ENCODE measurements at places on chromosomes 4 and X.

- no peak for DNase-seq
Observed at GRCh38 chr4:151407466-151408379, 1.3 kb upstream of the FHIP1A start.

DNA sequence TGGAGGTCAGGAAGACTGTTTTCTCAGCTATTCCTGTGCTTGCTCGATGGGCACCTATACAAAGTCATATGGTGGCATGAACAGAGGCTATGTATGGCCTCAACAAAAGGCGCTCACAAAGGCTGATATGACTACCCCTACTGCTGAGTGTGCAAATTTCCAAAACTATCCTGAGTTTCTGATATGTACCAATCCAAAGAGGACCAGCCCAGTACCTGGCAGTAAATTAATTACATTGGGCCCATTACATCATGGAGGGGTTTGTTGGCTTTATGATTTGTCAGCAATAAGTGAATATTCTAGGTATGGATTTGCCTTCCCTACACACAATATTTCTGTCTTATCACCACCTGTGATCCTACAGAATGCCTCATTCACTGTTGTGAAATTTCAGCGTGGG lies 12.3 kb downstream of the MAGED1 start:
- no peak for DNase-seq

DNA sequence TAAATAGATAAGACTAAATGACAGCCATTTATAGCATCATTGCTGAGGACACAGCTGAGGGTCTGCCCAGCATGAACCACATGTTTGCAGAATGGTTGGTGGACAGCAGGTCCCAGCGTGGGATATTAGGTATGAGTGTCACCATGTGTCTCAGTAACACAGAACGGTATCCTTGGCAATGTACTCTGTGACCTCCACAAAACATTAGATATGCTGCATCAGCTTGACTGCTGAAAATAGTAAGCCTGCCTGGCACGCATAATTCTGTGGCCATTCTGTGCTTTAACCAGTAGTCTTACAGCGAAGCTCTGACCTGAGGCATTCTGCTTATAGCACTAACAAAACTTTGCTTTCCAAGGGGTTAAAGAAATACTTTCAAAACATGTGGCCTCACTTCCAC lies 32.0 kb downstream of the LIMCH1 start:
- no peak for DNase-seq

DNA sequence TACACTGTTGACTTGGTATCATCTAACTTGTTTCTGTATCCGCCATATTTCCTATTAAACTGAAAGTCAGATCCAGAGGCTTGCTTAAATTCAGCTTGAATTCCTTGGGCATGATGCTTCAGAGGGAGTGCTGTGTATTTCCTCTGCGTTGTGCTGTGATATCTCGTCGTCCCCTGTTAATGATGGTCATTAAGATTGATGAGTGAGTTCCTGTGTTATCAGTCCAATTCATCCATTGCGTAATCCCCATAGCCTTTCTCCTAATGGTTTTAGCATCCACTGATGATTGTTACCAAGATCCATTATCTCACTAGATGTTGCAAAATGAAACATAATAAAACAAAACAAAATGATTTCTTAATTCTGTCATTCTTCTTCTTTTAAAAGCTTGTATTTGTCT lies 31.3 kb upstream of the CHM start:
- no peak for DNase-seq

GRCh38 chr4:1469043-1469442 lies 62.8 kb upstream of the NKX1-1 start:
- DNase-seq, result no peak

- no peak for DNase-seq
Observed at GRCh38 chr4:117560329-117560728, 474.0 kb upstream of the NDST3 start.

DNA sequence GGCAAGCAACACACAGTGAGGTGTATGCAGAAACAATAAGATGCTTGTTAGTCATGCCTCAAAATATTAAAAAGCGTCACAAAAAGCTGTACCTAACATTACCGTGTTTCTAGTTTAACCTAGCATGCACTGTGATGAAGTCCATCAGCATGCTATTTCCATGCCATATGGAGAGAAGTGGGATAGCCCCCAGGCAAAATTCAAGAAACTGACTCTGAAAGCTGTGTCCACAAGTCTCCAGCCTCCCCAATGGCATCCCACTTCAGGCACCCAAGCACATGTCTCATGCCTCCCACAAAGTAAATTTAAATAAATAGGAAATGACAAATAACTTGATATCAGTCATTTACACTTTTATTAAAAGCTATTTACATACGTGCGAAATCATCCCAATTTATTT lies 10.8 kb downstream of the GABRA2 start:
- no peak for DNase-seq

- no peak for DNase-seq
Observed at GRCh38 chr4:103307453-103308247, 109.5 kb upstream of the CENPE start.

DNA sequence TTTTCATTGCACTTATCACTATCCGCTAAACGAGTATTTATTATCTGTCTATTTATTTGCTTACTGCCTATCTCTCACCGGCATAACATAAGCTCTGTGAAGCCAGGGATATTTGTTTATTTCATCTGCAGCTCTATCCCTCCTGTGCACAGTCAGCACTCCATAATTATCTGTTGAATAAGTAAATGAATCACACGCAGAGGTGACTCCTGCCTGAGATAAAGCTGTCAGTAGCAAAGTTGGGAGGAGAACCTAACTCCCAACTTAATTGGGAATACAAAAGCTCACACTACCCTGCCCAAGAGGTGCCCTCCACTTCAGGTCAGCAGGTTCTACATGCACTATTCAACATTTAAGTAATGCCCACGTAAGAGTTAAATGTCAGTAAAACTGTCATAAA lies 85.7 kb downstream of the CORIN start:
- DNase-seq, result no peak

- no peak for DNase-seq
Observed at GRCh38 chrX:19885732-19886131, 1.7 kb downstream of the SH3KBP1 start.

DNA sequence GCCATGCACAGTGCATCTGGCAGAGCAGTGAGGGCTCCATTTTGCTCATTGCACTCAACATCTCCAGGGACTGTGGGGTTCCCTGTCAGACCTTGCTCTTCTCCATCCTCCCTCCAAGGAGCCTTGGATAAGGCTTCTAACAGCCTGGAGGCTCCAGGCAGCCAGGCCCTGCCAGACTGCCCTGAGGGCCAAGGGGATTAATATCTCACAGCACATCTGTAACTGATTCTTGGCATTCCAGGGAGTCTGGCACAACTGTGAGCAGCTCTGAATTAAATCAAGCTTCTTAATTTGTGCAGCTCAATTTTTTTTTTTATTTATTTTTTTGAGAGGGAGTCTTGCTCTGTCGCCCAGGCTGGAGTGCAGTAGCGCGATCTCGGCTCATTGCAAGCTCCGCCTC lies 224.5 kb upstream of the PGRMC2 start:
- DNase-seq, result no peak

GRCh38 chr4:88341227-88342192 lies 37.1 kb upstream of the HERC6 start:
- DNase-seq, result no peak

- DNase-seq, result no peak
Observed at GRCh38 chr4:84938316-84938715, 28.2 kb downstream of the WDFY3 start.

DNA sequence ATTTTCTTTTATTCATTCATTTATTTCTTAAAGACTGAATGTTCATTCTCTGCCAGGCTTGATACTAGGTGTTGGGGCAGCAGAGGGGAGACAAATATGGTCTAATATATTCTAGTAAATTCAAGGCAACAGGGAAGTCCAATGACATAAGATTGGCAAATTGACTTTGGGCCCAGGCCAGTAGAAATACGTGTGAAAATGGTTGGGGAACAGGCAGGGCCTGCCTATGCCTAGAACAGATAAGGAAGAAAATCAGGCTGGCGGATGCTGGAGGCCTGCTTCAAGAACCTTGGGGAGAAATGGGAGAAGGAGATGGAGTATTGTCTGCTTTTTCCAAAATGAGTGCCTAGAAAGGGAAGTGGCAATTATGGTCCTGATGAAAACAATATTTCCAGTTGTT lies 108.6 kb downstream of the RTL5 start:
- DNase-seq, result no peak

GRCh38 chr4:176034936-176035335 lies 30.7 kb upstream of the WDR17 start:
- DNase-seq, result no peak

DNA sequence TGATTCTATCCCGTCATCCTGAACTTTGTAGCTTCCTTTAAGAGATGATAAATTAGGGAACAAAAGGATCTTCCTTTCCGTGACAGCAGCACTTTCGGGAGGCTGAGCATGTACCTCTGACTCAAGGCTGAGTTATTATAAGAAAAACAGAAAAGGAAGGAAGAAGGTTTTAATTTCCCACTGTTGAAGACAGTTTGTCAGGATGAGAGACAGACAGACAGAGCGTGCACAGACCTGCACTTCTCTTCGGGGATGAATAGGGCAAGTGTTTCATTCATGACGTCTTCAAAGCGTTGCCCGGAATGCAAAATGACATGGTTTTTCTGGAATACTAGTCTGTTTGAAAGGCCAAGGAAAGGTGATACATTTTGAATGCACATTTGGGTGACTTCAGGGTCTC lies 405.3 kb upstream of the FAT1 start:
- no peak for DNase-seq

- DNase-seq, result no peak
Observed at GRCh38 chr4:4560642-4561041, 18.8 kb upstream of the STX18 start.

DNA sequence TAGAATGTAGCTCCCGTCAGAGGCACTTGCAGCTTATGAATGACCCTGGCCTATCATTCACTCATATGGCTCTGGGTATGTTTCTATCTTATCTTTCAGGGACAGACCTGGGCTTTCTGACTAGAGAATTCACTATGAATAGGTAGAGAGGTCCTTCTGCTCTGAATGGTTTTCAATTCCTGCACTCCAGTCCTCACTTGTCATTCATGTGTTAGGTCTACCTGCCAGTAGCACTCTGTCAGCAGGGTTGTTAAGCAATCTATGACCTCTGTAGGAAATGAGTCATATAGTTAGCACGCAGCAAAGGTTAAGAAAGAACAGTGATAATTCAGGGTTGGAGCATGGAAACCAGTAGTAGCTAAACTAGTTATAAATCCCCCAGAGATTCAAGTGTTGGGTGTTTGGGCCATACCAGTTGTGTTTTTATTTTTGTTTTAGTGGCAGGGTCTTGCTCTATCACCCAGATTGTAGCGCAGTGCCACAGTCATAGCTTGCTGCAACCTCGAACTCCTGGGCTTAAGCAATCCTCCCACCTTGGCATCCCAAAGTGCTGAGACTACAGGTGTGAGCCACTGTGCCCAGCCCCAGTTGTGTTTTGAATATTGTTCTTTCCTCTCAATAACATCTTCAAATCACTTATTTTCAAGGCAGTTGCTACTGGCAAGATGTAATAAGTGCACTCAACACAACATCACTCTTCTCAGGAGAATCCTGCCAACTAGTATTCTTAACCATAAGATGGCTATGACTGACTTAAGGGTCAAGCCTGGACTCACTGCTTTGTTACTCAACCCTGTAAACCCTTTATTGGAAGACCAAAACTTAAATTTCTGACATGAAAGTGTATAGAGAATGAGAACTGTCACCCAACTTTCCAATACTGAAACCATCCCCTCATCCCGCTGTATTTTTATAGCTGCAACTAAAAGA lies 25.1 kb downstream of the ARL13A start:
- no peak for DNase-seq

DNA sequence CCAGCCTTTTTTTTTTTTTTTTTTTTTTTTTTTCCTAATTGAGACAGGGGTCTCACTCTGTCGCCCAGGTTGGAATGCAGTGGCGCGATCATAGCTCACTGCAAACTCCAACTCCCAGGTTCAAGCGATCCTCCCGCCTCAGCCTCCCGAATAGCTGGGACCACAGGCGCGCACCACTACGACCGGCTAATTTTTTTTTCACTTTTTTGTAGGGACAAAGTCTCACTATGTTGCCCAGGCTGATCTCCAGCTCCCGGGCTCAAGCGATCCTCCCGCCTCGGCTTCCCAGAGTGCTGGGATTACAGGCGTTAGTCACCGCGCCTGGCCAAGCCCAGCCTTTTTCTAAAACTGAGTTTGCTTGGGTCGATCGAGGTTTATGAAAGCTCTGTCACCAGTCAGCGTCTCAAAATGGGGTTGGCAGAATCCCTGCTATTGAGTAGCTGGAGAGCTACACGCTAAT lies 1.3 kb upstream of the OTUD5 start:
- DNase-seq, result no peak

GRCh38 chr4:106305435-106306055 lies 10.5 kb downstream of the TBCK start:
- no peak for DNase-seq

GRCh38 chr4:166044871-166045270 lies 171.8 kb downstream of the TLL1 start:
- DNase-seq, result no peak

GRCh38 chrX:127568691-127569090 lies 483.5 kb downstream of the ACTRT1 start:
- DNase-seq, result no peak

GRCh38 chr4:59966758-59967157 lies 1233.4 kb upstream of the ADGRL3 start:
- DNase-seq, result no peak

DNA sequence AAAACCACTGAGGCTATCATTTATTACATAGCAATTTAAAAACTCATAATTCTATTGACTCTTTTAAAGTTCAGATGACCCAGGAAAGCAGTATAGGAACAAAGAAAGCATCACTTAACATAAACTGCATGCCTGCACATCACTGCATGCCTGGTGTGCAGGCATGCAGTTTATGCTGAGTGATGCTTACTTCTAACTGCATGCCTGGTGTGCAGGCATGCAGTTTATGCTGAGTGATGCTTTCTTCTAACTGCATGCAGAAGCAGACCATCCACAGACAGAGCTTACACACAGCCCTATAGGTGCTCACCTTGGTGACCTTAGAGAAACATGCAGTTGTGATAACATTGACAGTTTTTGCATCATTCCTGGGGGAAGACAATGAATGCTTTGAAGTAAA lies 17.0 kb downstream of the SDAD1 start:
- DNase-seq, result no peak

DNA sequence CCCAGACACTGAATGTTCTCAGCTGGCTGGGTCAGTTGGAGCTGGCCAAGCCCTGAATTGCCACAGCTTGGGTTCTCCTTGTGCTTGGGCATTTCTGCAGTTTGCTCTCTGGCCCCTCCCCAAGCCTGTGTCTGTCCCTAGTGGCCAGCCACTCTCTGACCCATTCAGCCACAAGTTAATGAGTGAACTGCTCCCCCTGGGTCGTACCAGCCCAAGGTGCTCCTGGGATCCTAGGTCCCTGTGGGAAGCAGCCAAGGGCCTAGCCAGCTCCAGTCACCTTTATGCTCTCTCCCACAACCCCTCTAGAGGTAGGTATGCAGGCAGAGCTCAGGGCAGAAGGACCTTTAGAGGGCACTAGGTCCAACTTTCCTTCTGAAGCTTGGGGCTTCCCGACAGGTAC lies 51.5 kb downstream of the STARD8 start:
- no peak for DNase-seq

DNA sequence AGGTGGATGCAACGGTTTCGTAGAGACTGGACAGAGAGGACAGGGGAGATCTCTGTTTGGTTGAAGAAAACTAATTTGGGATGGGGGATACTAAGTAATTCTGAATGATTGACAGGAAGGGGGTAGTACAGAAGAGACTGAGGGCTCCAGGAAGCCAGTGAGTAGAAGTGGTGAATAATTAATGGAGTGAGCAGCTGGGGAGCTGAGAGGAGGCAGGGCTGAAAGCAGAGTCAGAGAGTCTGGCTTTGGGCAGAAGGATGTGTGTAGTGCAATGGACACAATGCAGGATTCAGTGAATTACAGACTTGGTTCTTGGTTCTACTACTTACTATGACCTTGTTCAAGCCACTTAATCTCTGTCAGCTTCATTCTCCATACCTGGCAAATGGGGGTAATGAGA lies 161.7 kb downstream of the RBMX2 start:
- DNase-seq, result no peak

All from NCI-H2171 (cell line).